ENCODE measurements at places on chromosomes 5 and 9.
A peak's percentile ranks its signal among the peaks of the same experiment; 100 is the strongest.

DNA sequence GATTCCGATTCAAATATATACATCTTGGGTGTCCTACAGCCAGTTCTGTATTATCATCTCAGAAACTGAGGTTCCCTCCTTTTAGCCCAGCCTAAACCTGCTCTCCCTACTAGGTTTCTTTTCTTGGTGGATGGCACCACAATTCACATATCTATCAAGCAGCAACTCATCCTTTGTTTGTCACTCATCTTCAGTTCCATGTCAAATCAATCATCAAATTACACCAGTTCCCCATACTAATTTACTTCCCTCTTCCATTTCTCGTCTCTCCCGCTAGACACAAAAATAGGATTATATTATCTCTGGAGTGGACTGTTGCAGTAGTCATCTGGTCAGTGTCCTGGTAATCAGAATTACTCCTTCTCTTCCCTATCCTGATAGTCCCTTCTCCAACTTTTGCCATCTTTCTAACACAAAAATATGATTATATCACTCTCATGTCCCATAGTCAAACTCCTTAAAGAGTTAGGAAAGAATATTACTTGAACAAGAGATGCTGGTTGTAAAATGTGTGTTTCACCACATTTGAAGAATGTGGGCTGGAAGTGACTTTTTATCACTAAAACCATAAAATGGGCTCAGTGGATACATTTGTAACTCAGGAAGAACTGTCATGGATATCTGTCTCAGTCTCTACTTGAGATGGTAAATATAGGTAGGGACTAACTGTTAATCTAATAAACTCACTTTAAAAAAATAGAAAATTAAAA is 69.1 kb upstream of the RICTOR start:
- no peak for DNase-seq

- no peak for DNase-seq
Observed at GRCh38 chr5:176714067-176714466, 66.8 kb downstream of the TSPAN17 start.

- peak; percentile 88 for DNase-seq
Observed at GRCh38 chr9:93682155-93682968, 106.0 kb downstream of the PHF2 start.

- DNase-seq, result no peak
Observed at GRCh38 chr5:177507596-177508220, 1.9 kb downstream of the DOK3 start.

- peak; percentile 11 for DNase-seq
Observed at GRCh38 chr5:150075233-150075632, 11.1 kb downstream of the CSF1R start.

DNA sequence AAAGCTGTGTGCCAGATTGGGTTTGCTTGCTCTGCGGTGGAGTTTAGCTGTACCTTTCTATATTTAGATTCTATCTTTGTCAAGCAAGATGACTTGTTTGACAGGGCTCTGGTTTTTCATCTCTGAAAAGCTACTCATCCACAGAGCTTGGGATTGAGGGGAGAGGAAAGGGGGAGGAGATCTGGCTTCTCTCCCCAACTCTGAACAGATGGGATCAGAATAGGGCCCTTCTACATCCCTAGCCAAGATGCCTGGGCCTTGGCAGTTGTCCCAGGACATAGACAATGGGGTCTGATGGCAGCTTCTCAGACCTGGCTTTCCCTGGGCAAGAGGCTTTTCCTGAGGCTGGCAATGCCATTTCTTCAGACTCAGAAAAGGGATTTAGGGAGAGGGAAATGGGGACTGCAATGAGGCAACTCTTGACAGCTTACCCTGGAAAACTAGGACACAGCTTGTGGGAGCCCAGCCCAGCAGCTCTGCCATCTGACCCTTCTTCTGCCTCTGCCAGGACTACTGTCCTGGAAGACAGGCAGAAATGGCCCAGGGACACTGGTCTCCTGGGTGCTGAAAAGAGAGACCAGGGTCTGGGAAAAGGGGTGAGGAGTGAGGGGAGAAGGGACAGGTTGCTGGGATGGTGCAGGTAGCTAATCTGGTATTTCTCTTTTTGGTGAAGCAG is 50.2 kb upstream of the ASTN2 start:
- no peak for DNase-seq

DNA sequence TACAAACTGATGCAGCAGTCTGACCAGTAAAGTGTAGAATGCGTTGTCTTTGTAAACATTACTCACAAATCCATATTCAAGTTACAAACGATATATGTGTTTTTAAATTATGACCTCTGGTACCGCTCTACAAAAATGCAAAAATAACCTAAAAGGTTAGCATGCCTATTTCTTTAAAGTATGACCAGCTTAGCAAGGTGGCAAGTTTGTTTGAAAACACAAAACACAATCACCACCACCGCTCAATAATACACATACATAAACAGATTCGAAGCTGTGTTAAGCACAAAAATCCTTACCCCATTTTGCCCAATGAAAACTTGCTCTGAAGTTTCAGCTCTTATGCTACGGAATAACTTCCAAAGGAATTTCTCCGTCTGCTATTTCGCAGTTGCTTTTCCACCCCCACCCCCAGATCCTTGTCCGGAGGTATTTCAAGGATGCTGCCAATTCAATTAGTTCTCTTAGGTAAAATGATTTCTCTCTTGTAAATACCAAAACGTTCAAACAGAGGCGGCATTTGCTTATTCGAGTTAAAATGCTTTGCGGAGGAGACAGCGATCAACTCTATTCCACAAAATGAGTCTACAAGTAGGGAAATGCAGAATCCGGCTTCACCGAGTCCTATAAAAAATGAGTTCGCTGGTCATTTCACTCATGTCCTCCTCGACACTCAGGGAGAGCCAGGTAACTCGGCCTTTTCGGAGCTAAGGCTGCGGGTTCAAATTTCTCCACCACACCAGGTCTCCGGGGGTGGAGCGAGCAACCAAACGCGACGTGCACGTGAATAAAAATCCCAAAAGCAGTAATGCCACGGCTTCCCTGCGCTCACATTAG is 1.2 kb downstream of the HOMER1 start:
- peak; percentile 26 for DNase-seq

- no peak for DNase-seq
Observed at GRCh38 chr5:139776861-139777260, 18.7 kb upstream of the PSD2 start.

GRCh38 chr5:136992796-136993489 is 506.2 kb downstream of the SPOCK1 start:
- no peak for DNase-seq

GRCh38 chr9:38394416-38394815 is 1.9 kb downstream of the ALDH1B1 start:
- DNase-seq, result no peak

- DNase-seq, result no peak
Observed at GRCh38 chr5:39284552-39284951, 65.2 kb upstream of the FYB1 start.

- DNase-seq, result no peak
Observed at GRCh38 chr9:75588808-75589207, 301.7 kb upstream of the PCSK5 start.

Data from stimulated activated CD8-positive, alpha-beta memory T cell treated with anti-CD3 and anti-CD28 coated beads, Interleukin-4, amount 100 ng/mL, for 48 hours (primary cell).